ENCODE measurements at places on chromosomes 5 and 9.
A peak's percentile ranks its signal among the peaks of the same experiment; 100 is the strongest.

DNA sequence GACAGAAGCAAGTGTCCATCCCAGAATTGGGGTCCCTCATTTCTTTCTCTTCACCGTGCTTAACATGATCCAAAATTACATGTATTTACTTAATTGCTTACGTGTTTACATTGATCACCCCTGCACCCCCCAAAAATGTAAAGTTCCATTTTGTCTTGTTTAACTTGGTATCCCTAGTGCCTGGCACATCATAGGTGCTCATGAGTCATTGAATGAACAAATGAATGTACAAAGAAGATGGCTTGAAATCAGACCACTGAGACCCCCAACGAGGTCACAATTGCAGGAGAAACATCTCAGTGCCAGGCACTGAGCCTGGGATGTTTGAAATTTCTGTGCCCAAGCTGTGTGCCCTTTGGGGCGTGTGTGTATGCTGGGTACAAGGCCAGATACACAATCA, 45.2 kb upstream of the NDFIP1 start:
- DNase-seq, result no peak

DNA sequence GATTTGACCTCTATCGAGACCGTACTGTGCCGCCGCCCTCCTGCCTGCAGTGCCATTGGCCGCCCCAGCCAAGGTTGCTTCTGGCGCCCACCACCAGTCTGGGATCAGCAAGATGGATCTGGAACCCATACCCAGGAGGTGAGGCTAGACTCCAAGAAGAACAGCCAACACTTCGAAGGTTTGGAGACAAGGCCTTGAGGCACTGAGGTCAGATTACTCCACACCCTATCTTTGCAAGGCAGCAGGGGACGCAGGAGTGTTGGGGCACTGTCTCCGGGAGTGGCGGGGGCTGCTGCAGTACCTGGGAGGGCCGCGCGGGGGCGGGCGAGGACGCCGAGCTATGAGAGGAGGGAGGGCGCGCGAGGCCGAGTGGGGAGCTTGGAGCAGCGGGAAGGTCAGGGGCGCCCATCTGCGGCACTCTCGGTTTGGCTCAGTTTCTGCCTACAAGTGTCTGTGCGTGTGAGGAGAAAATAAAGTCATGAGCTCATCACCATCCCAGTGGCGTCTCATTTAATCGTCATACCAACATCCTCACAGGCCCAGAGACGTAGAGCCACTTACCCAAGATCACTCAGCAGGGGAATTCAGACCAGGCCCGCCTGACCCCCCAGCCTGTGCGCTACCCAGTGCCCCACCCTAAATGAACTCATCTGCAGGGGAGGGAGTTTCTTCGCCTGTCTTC, 20.5 kb upstream of the PSD2 start:
- peak; percentile 85 for DNase-seq

DNA sequence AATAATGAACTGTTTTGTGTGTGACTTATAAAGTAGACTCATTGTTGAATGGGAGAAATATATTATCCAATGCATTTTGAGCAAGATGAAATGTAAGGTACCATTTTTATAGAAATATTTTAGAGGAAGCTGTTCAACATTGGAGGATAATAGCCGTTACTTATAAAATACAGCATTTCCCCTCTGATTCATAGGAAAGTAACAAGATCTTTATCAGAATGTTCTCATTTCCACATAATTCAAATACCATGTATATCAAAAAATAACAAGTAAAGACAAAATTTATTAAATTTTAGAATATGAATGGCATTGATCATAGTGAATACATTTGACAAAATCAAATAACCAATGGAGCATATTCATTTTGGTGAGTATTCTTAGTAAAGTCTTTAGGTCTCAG, 346.7 kb upstream of the PTGER4 start:
- DNase-seq, result no peak

DNA sequence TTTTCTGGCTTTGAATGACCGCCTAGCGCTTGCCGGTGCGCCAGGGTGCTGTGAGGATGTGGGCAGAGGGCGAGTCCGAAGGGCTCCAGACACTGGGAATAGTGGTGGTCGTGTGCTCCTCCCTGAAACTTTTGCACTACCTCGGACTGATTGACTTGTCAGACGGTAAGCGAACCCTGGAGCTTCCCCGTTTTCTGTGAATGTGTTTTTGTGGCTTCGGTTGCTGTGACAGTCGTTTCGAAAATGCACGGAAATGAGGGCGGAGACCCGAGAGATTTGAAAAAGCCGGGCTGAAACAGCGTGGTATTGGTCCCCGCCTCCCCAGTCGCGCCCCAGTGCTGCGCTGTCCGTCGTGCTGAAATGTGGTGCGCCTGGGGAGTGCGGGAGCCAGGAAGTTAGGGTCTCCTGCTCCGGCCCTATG, 102.5 kb upstream of the GABRP start:
- DNase-seq, result peak; percentile 36

- no peak for DNase-seq
Measured at GRCh38 chr5:103014983-103015382, 105.0 kb downstream of the GIN1 start.

DNA sequence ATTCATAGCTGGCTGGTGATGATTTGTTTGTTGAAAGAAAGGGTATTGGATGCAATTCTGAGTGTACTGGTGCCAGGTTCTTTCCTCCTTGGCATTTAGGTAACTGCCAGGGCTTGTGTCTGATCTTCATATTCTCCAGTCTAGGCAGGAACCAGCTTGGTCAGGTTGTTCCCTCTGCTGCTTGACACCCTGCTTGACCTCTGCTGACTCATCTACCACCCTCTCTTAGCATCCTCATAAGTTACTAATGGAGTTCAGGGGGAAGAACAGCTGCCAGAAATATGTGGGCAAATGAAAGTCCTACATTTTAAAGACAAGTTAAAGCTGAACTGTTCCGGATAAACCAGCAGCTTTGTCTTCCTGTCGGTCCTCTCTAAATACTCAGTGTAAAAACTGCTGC, 116.1 kb upstream of the TNC start:
- DNase-seq, result no peak

GRCh38 chr5:130890610-130891009, 274.4 kb downstream of the HINT1 start:
- DNase-seq, result no peak

DNA sequence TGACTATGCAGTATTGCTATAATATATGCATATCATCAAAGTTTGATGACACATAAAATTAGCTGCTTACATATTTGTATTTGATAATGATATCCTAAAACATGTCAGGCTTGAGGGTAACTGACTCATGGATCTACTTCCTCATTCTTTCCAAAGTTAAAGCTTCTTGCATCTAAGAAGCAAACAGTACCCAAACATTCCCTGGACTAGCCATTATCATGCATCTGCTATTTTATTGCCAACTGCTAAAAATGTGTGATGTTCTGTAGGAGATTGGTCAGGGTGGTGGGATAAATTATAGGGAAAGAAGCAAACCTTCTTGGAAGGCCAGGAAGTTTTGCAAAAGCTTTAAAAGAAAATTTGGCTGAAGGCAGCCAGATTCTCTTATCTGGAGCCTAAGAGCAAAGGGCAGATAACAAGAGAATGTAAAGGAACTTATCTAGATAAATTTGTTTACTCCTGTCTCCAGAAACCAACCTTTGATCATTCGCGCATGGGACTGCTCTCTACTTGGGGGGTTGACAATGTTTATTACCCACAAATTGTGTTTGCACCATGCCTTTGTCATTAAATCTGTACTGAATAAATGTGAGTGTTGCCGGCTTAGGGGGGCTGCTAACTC, 604.1 kb upstream of the TLE4 start:
- DNase-seq, result no peak

- DNase-seq, result peak; percentile 32
Measured at GRCh38 chr5:97547999-97548738, 365.1 kb upstream of the RIOK2 start.

DNA sequence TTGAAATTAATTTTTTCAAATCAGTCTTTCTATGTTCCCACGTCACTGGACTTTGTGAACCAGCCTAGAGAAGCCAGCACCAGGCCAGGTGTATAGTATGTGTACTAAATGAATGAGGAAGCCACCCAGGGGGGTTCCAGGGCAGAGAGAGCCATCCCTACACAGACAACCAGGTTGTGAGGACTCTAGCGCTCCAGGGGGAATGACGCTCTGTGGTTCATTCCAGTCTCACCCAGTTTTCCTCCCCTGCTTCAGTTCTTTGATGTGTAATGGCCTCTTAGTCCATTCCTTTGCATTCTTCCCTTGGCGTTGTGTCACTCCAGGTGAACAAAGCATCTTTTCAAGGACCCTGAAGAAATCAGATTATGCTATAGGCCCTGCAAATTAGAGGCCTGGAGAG, 330.6 kb downstream of the NSG2 start:
- no peak for DNase-seq

GRCh38 chr9:114396558-114397218, 8.9 kb upstream of the AKNA start:
- no peak for DNase-seq

Measured in GM20000 (cell line).